ENCODE measurements at places on chromosomes 5 and 9. TPM values are rescaled to one million over a fixed set of nuclear protein-coding genes. Genes with fewer than 3 reads are reported as not detected.

ERAP2 gene
- total RNA-seq: not detected

TNC gene
- total RNA-seq: 0.63 TPM

REEP2 gene
- 49.0 TPM for total RNA-seq

BASP1 gene
- 188 TPM for total RNA-seq

- peak; percentile 51 for DNase-seq
Measured at GRCh38 chr9:35490155-35490909, 421 bp downstream of the RUSC2 start.

DNA sequence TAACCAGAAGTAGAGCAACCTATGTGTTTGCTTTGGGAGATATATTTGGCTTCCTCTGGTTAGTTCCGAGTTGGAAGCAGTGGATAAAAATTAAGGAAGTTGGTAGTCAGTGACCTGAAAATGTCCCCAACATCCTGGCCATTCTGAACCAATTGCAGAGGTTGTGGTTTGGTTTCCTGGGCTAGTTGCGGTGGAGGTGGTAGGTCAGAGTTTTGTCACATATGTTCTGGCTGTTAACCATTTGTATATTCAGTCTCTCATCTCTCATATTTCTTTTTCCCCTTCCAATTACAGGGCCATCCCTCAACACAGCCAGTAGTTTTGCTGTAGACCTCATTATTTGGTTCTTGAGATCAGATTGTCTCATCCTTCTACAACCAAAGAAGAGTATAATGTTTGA lies 1026.9 kb downstream of the PTPRD start:
- DNase-seq: no peak
